ENCODE measurements at places on chromosomes 7 and 10.

- peak; percentile 11 for DNase-seq
Observed at GRCh38 chr10:21173802-21174714, 276.9 kb upstream of the NEBL start.

- no peak for DNase-seq
Observed at GRCh38 chr7:88200789-88201188, 19.0 kb downstream of the SRI start.

DNA sequence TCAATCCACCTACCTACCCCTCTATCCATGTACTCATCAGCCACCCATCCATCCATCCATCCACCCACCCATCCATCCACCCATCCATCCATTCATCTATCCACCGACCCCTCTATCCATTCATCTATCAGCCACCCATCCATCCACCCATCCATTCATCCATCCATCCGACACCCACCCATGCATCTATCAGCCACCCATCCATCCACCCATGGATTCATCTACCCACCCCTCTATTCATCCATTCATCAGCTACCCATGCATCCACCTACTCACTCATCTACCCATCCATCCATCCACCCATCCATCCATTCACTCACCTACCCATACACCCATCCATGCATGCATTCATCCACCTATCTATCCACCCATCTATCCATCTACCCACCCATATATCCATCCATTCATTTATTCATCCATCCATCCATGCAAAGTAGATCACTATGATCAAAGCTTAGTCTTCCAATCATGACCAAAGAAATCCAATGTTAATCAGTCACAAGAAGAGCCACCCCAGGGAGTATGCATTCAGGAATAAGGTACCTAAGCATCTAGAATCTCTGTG lies 27.7 kb upstream of the ZNF467 start:
- no peak for DNase-seq

GRCh38 chr10:63094881-63095280 lies 38.2 kb upstream of the NRBF2 start:
- DNase-seq, result no peak

- no peak for DNase-seq
Observed at GRCh38 chr7:134461916-134462315, 3.0 kb upstream of the AKR1B1 start.

DNA sequence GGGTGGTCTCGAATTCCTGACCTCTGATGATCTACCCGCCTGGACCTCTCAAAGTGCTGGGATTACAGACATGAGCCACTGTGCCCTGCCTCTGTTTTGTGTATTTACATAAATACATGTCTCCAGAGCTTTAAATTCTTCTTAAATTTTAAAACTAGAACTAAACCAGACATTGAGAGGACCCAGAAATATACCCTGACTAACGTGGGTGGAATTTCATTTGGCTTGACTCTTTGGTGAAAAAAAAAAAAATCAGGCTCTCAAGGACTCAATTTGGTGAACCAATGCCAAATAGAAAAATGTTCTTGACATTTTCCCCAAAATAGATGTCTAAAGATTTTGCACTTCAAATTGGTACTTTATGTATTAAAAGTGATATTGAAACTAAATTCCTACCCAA lies 16.6 kb upstream of the FAS start:
- no peak for DNase-seq

DNA sequence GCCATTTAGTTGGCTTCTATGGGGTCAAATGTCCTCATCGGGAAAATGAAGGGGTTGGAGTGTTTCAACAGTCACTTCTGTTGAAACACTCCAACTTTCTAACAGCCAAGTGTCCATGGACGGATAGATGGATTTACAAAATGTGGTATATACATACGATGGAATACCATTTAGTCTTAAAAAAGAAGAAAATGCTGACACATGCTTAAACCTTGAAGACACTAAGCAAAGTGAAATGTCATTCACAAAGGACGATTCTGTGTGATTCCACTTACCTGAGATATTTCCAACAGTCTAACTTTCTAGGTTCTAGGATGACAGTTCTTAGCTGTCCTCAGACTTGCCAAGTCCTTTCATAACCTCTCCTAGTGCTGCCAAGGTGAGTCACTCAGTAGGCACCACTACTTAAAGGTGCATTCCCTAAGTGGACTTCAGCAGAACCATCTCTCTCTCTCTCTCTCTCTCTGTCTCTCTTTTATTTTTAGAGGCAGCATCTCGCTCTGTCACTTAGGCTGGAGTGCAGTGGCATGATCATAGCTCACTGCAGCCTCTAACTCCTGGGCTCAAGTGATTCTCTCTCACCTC lies 69.0 kb downstream of the DENND2A start:
- no peak for DNase-seq

- DNase-seq, result no peak
Observed at GRCh38 chr10:114346176-114347031, 57.9 kb downstream of the AFAP1L2 start.

- DNase-seq, result no peak
Observed at GRCh38 chr10:89526358-89526757, 9.0 kb downstream of the SLC16A12 start.

DNA sequence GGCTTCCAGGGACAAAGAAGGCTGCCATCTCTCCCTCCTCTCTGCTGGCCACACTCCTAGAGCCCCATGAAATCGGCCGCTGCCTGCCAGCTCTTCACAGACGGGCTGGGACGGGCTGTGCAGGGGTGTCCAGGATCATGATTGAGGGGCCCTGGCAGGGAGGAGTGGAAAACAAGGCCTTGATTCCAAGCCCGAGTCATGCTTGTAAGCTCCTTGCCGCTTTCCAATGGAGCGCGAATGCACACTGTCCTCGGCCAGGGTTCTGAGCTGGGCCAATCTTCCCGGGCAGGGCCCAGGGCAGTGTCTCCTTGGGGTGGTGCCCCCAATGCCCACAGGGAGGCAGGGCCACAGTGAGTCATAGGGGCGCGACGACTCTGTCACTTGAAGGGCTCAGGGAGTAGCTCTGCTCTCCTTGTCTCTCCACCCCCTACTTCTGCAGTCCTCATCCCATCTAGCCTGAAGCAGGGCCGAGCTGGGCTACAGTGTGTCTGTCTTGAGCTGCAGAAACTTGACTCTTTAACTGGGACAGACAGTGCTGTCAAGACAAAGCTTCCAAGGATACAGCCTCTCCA lies 186.2 kb upstream of the SVIL start:
- DNase-seq, result no peak

DNA sequence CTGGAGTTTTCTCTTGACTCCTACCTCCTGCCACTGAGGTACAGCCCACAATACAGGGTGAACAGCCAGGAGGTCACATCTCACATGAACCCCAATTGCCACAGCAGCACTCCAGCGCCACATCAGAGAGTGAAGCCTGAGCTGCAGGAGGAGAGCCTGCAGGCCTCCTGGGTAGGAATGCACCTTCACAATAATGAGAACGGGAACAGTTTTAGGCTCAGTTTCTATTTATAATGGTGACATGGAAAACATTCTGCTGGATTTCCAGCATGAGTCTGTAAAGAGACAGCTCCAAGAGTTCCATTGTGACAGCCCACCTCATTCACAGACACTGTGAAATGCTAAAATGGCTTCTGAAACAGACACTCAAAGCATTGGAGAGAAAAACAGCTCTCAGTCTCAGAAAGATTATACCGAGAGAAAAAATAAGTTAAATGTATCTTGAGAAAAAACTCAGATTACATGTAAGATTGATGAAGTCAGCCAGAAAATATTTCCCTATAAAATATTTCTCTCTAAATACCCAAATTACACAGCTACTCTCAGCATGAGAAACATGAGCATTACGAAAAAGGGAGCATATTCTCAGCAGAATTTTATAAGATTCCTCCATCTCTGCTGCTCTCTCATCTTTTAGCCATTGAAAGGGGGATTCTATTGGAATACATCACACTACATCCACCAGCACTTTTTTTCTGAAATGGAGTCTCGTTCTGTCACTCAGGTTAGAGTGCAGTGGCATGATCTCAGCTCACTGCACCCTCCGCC lies 11.3 kb downstream of the ZNF680 start:
- DNase-seq, result no peak

- no peak for DNase-seq
Observed at GRCh38 chr10:97150616-97151015, 35.1 kb downstream of the SLIT1 start.

DNA sequence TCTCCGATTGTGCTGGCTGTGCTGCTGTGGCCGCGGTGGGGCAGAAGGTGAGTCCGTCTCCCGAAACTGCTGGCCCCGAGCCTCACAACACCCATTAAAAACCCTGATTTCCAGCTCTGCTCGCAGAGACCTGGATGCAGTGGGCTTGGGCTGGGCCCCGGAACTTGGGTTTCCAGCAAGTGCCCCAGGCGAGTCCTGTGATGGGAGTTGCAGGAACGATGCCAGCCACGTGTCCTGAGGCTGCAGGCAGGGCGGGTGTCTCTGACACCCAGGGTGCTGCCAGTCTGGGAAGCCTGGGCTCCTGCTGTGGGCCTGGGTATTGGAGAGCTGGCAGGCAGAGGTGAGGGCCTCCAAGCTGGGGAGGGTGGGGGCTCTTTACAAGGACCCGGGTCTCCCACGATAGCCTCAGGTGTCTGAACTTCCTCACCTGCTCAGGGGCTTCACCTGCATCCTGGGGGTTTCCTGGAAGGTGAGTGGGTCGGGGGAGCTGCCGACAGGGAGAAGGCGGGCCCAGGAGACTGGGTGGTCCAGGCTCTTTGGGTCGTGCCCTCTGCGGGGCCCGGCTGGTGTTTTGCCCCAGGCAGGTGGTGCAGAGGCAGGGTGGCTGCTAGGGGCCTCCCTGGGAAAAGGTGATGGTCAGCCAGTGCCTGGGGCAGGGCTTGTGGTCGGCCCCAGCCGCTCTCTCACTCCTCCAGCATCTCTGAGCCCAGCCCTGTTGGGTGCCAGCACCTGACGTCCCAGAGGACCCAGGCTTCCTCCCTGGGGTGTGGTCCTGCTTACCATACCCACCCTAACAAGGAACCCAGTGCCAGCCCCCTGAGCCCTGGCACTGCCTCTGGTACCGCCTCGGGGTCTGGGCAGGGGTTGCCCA lies 180.3 kb downstream of the DNAJB6 start:
- no peak for DNase-seq

DNA sequence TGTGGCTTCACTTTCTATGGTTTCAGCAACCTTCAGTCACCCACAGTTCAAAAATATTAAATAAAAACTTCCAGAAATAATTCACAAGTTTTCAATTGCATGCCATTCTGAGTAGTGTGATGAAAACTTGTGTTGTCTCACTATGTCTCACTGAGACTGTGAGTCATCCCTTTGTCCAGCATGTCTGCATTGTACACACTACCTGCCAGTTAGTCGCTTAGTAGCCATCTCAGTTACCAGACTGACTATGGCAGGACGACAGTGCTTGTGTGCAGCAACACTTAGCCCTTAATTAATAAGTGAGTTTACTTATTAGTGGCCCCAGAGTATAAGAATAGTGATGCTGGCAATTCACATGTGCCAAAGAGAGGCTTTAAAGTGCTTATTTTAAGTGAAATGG lies 22.5 kb downstream of the CCDC186 start:
- no peak for DNase-seq

DNA sequence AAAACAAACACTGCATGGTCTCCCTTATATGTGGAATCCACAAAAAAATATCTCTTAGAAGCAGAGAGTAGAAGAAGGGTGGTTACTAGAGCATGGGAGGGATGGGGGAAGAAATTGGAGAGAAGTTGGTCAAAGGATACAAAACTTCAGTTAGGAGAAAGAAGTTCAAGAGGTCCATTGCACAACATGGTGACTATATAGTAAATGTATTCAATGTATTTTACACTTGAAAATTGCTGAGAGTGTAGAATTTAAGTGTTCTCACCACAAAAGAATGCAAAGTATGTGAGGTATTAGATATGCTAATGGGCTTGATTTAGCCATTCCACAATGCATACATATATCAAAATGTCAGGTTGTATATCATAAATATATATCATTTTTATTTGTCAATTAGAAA lies 232.0 kb upstream of the CELF2 start:
- DNase-seq, result no peak

DNA sequence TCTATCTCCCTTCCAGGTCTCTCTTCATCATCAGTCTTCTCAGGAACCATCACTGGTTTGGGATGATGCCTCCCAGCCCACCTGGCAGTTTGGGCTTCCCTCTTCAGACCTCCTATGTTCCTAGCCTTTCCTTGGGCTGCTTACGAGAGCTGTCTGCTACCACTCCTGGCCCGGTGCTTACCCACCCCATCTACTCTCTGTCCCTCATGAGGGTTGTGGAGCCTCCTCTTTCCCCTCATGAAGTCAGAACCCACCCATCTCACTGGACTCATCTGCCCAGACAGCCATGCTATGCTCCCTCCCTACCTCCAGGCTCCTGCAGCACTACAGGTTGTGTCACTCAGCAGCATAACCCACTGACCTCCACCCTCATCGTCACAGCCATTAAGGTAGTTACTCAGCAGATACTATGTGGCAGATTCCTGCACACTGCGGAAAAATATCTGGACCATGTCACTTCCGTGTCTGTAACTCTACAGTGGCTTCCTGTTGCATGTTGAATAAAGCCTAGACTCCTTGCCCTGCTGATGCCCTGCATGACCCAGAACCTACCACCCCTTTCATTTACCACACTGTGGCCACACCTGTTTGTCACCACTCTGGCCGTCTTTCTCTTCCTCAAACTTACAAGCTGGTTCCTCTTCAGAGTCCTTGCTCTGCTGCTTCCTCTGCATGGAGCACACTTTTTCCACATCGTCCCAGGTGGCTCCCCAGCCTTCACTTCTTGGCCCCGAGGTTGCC lies 2.0 kb downstream of the DBNL start:
- no peak for DNase-seq

DNA sequence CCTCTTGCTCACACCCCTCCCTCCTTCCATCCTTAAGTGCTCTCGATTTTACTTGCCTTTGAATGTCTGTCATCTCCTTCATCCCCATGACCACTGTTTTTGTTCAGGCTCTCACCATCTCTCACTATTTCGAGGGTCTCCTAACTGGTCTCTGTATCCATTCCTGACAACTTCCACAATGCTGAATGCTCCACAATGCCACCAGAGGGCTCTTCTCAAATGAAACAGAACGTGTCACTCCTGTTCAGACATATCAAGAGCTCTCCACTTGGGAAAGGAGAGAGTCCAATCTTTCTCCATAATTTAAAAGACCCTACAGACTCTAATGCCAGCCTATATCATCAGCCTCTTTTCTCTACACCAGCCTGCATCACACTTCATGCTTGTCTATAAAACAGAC lies 9.0 kb upstream of the SLC13A1 start:
- DNase-seq, result no peak

GRCh38 chr7:30247541-30248401 lies 36.6 kb upstream of the ZNRF2 start:
- DNase-seq, result no peak

GRCh38 chr7:14258441-14258840 lies 269.0 kb upstream of the ETV1 start:
- no peak for DNase-seq

- no peak for DNase-seq
Observed at GRCh38 chr7:128032605-128033235, 1.5 kb upstream of the LRRC4 start.

DNA sequence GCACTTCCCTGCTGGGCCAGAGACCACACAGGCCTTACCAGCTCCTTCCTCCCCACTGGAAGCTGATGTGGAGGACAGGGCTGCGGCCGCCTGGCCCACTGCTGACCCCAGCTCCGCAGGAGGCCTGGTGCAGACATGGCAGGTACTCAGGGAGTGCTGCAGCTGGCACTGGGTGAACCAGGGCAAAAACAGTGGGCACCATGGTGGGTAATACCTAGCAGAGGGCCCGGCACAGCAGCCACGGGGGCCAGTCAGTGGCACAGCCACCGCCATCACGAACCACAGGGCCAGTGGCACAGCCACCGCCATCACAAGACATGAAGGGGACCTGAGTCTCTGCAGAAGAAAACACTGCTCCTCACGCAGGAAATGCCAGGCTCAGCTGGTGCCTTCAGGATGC lies 152.6 kb upstream of the PPP2R2D start:
- DNase-seq, result no peak
